LoVo (cell line): ENCODE measurements at places on chromosomes 4 and X.

GRCh38 chr4:107850438-107850837, 25.7 kb downstream of the SGMS2 start:
- DNase-seq: no peak

- DNase-seq: no peak
These were observed 35.9 kb downstream of the SLC9A6 start for GRCh38 chrX:136021160-136021559.

DNA sequence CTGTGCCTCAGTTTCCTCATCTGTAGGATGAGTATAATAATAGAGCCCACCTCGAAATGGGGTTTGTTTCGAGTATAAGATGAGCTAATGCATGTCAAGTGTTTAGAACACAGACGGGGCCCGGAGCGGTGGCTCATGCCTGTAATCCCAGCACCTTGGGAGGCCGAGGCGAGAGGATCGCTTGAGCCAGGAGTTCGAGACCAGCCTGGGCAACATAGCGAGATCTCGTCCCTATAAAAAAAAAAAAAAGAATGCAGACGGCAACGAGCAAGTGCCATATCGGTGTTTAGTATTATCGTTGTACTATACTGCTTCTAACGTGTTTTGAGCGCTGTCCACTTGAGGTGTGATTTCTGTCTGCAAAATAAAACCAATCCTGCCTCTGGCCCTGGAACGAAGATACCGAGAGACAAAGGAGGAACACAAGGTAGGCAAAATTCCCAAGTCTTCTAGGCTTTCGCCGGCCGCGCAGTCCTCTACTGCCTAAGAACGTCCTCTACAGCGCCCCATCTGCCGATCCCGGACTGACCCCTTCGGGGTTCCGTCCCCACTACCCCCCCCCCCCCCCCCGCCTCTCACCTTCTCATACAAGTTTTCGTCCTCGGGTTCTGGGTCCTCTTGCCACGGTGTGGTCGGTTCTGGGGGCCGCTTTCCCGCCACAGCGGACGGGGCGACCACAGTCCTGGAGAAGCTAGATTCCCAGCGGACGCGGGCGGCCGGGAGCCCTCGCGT, 442 bp downstream of the NDUFB11 start:
- DNase-seq: no peak

- no peak for DNase-seq
These were observed 24.1 kb upstream of the PI4K2B start for GRCh38 chr4:25209702-25210101.
